ENCODE measurements at places on chromosomes 11 and 22. TPM values are rescaled to one million over a fixed set of nuclear protein-coding genes. Genes with fewer than 3 reads are reported as not detected.

- no peak for DNase-seq
Measured at GRCh38 chr11:45373506-45374035, 87.4 kb upstream of the SYT13 start.

DNA sequence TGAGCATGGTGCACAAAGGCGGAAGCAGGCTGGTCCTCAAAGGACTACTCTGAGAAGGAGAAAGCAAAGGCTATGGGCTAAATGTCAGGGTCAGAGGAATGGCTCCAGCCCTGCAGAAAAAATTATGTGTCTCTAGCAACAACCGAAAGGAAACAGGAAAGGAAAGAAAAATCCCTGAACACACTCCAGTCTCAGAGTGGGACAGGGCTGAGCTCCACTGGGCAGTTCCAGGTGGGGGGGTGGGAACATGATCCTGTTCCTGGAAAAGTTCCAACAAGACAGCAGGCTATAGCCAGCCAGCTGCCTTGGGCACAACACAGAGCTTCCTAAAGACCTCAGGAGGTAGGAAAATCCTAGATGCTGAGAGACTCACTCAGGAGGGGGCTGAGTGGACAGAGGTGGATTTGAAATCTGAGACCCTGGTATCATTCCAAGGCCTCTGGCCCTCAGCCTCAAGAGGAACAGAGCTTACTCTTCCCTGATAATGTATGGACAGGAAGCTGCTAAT lies 1088.2 kb downstream of the TBC1D22A start:
- no peak for DNase-seq

The B3GAT1 gene
- total RNA-seq: 31.7 TPM

DNA sequence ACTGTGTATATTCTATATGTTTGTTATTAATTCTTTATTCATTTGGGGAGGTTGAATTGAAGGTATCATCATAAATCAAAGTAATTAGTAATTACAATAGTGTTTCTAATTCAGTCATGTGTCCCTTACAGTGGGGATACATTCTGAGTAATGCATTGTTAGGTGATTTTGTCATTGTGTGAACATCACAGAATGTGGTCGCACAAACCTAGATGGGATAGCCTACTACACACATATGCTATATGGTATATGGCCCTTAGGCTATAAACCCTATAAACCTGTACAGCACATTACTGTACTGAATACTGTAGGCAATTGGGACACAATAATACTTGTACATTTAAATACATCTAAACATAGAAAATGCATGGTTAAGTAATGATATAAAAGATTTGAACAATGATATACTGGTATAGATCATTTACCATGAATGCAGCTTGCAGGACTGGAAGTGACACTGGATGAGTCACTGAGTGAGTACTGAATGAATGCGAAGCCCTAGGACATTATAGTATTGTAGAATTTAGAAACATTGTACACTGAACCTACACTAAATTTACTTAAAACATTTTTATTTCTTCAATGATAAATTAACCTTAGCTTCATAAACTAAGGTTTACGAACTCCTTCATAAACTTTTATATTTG lies 936.2 kb upstream of the CHORDC1 start:
- no peak for DNase-seq

- DNase-seq: no peak
Measured at GRCh38 chr11:111829185-111829968, 42.0 kb downstream of the ALG9 start.

DNA sequence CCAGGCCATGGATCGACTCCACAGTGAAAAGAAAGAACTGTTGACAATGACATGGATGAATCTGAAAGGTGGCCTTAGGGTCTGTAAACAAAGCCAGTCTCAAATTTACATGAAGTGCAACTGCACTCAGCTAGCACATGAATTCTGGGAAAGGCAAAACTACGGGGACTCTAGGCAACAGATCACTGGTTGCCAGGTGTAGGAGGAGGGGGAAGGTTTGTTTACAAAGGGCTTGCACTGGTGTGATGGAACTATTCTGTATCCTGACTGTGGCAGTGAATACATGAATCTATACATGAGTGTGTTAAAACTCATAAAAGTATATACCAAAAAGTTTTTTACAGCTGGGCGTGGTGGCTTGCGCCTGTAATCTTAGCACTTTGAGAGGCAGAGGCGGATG lies 27.3 kb downstream of the ALX4 start:
- no peak for DNase-seq

GRCh38 chr11:110433393-110434333 lies 3.9 kb downstream of the FDX1 start:
- no peak for DNase-seq

The IGLL5 gene
- not detected for total RNA-seq

DNA sequence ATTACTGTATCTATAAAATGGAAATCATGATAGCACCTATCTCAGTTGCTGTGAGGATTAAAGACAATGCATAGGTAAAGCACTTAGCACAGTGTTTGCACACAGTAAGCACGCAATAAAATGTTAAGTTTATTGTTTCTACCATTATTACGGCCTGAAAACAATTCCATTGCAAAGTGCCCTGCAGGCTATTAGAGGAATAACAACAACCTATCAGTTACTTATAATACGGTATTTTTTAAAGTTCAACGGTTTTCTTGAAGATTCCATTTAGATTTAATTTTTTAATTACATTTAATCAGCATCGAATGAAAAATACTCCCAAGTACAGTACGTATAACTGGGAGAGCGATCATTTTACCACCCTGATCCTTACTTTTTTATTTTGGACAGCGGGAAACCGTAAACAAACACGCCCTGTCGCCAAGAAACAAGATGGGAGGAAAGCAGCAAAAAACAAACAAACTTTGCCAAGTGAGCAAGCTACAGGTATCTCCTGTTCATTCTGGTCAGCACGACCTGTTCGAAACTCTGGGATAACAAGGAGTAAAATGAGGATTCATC lies 893 bp downstream of the SLC36A4 start:
- DNase-seq: peak; percentile 3

The LINC01488 gene
- total RNA-seq: not detected

- no peak for DNase-seq
Measured at GRCh38 chr11:66419825-66420224, 1.0 kb upstream of the NPAS4 start.

DNA sequence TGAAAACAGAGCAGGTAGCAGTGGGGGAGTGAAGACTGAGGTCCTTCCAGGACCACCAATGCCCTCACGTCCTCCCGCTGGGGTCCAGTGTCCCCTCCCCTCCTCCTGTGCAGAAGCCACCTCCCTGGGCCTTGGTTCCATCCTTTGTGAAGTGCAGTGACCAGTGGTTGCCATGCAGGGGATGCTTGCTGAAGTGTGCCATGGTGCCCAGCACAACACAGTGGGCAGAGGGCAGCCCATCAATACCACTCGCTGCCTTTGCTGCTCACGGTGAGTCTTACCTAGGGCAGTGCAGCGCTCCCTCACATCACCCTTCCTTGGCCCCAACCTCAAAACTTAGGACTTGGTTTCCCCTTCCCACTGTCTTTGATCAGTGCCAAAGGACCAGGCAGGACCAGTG lies 12.9 kb downstream of the MYEOV start:
- no peak for DNase-seq

The CARNS1 gene
- total RNA-seq: 17.1 TPM

The UBQLN3 gene
- 0.39 TPM for total RNA-seq

- no peak for DNase-seq
Measured at GRCh38 chr22:22616636-22617035, 27.8 kb upstream of the GGTLC2 start.

DNA sequence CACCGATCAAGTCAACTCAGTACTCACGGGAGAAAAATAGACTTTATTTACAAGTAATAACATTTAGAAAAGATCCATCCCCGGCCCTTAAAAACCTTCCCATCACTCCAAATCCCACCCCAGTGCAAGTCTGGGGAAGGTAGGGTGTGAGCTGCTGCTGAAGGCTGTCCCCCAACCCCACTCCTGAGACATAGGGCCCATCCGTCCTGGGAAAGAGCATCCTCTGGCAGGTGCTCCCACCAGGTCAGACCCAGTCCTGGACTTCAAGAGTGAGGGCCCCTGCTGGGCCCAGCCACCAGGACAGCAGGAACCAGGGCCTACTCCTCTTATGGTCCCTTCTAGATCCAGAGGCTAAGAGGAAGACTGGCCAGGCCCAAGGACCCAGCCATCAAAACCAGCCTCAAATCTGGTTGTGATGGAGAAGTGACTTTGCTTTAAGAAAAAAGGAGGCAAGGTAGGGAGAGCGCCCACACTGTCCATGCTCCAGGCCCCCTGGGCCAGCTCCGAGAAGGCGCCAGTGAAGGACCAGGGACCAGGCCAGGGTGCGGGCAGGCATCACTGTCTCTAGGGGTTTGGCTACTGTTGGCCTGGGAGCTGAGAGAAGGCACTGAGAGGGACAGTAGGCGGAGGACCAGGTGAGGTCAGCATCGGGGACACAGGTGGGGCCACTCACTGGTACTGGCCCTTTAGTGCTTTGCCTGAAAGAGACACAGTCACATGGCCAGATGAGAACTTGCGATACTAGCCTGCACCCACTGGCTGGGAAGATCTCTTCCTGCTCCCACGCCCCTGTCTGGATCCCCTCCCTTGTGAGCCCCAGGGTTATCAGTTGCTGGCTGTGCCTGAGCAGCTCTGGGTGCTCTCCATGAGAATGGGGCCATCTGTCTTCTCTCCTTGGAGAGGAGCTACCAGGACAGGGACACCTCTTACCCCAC lies 4.4 kb downstream of the IL18BP start:
- DNase-seq: no peak

GRCh38 chr11:103963648-103964047 lies 72.8 kb upstream of the DDI1 start:
- DNase-seq: no peak

The NAV2 gene
- total RNA-seq: 23.4 TPM

DNA sequence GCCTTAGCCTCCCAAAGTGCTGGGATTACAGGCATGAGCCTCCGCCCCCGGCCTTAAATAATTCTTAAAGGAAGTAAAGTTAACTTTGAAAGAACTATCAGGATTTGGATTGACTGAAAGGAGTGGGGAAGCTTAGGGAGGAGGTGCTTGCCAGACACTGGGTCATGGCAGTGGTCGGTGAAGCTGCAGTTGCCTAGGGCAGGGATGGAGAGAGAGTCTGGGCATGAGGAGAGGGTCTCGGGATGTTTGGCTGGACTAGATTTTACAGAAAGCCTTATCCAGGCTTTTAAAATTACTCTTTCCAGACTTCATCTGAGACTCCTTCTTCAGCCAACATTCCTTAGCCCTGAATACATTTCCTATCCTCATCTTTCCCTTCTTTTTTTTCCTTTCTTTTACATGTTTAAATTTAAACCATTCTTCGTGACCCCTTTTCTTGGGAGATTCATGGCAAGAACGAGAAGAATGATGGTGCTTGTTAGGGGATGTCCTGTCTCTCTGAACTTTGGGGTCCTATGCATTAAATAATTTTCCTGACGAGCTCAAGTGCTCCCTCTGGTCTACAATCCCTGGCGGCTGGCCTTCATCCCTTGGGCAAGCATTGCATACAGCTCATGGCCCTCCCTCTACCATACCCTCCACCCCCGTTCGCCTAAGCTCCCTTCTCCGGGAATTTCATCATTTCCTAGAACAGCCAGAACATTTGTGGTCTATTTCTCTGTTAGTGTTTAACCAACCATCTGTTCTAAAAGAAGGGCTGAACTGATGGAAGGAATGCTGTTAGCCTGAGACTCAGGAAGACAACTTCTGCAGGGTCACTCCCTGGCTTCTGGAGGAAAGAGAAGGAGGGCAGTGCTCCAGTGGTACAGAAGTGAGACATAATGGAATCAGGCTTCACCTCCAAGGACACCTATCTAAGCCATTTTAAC lies at the start of gene NNMT:
TSS of gene NNMT (plus strand) at position 724 of the 929 bp plus-strand sequence. CDS start at position 882, 158 bp downstream.
- no peak for DNase-seq

GRCh38 chr11:40187295-40187694 lies 1272.2 kb downstream of the LRRC4C start:
- DNase-seq: no peak
